ENCODE measurements at places on chromosomes 3 and 15. TPM values are rescaled to one million over a fixed set of nuclear protein-coding genes. Genes with fewer than 3 reads are reported as not detected.

GATM gene
- 23.8 TPM for polyA plus RNA-seq

DAZL gene
- polyA plus RNA-seq = not detected

CSPG5 gene
- polyA plus RNA-seq = 1.7 TPM

FSD2 gene
- 0.28 TPM for polyA plus RNA-seq

METTL6 gene
- polyA plus RNA-seq = 43.4 TPM

ZPLD1 gene
- not detected for polyA plus RNA-seq

TIMP4 gene
- polyA plus RNA-seq = 21.4 TPM

NPAP1 gene
- polyA plus RNA-seq = 0.47 TPM

CAND2 gene
- 2.6 TPM for polyA plus RNA-seq

GASK1A gene
- polyA plus RNA-seq = 2.2 TPM

USF3 gene
- polyA plus RNA-seq = 19.0 TPM

KATNBL1 gene
- 26.5 TPM for polyA plus RNA-seq
